ENCODE measurements at places on chromosomes 3 and 15.
A peak's percentile ranks its signal among the peaks of the same experiment; 100 is the strongest.

- DNase-seq = no peak
These were observed 13.7 kb upstream of the PRKCD start for GRCh38 chr3:53147151-53147902.

DNA sequence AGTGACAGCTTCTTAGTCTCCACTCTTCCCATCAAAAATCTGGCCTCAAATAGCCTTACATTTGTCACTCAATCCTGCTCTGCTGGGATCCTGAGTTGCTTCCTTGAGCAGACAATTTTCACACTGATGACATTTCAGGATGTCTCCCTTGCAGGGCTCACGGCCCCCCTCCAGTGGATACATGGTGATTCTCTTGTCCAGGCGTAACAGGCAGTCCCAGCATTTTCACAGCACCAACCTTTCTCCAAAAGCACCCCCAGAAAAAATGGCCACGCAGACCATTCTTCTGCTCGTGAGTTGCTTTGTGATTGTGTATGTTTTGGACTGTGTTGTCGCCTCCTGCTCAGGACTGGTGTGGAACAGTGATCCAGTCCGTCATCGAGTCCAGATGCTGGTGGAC, 47.4 kb upstream of the WNT7A start:
- no peak for DNase-seq

- peak; percentile 59 for DNase-seq
These were observed 82.2 kb upstream of the SLC25A26 start for GRCh38 chr3:66138336-66139313.

GRCh38 chr15:86403221-86403620, 323.6 kb downstream of the AGBL1 start:
- DNase-seq = no peak

GRCh38 chr3:27340534-27340933, 28.6 kb downstream of the NEK10 start:
- DNase-seq = peak; percentile 67

- no peak for DNase-seq
These were observed 25.4 kb upstream of the RYK start for GRCh38 chr3:134276086-134276485.

- no peak for DNase-seq
These were observed 51.7 kb downstream of the SPATA12 start for GRCh38 chr3:57112206-57112605.

- DNase-seq = no peak
These were observed 32.7 kb downstream of the RTP1 start for GRCh38 chr3:187230011-187230410.

DNA sequence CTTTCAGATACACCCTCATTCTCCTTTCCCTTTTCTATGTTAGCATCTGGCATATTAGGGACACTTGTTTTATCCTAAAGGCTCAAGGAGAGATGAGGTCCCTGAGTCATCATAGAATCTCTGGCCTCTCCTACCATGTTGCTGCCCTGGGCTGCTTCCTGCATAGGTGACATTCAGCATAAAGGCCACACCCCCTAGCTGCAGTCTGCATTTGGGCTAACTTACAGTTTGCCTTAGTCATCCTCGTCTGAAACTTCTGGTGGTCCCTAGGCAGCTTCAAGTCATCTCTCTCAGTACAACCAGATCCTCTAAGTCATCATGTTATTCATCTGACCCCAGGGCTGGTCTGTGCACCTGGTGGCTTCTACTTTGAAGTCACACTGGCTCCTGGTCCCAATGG, 982.7 kb upstream of the NR2F2 start:
- DNase-seq = no peak

DNA sequence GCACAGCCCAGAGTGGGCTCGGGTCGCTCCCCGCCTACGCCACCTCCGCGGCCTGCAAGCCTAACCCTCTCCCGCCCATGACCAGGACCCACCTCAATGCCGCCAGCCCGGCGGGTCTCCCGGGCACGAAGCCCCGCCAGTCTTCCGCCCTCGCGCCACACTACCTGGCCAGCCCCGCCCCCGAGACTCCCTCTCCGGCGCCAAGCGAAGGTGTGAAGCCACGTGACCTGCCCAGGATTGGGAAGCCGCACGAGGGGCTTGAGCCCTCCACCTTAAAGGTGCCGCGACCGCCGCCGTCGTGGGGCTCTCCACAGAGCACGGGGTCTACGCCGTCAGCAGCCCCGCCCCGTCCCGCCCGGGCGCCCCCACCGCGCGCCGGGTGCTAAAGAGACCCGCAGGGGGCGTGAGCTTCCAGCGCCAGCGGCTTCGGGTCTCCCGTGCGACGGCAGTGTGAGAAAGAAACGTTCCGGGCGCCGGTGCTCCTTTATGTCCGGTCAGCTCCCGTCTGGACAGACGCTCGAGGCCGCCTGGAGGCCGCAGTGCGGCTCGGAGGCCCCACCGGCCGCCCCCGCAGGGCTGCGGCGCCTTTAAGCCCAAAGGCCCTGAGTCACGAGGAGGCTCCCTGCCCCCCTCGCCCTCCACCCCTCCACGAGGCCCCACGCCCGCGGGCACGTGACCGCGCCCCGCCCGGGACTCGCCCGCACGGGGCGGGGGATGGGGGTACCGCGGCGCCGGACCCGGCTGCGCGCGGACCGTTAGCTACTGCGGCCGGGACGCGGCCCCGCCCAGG, at the start of gene CPEB1:
CPEB1 (minus strand) TSS at position 319 of the 790 bp plus-strand sequence. CDS start 18,904 bp downstream, outside the sequence.
- DNase-seq = no peak

- no peak for DNase-seq
These were observed 563.6 kb downstream of the NAALADL2 start for GRCh38 chr3:175422744-175423143.

DNA sequence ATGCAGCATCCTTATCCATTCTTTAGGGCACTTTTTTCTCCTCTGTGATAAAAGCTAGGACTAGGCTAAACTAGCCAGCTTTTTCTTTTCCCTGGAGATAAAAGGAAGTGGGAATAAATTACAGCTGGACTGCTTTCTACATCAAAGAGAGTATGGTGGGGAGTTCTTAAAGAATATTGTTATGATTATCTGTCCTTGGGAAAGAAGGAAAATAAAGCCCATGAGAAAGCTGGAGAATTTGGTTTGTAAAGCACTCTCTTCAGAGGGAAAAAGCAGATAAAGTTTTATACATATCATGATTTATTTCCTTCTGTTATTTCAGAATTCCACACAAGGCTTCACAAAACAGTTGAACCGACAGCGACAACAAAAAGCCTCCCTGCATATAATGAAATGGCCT, 923.0 kb downstream of the DIPK2A start:
- no peak for DNase-seq

GRCh38 chr15:89396723-89397652, 62.4 kb upstream of the POLG start:
- no peak for DNase-seq

- DNase-seq = no peak
These were observed 1.6 kb downstream of the MPI start for GRCh38 chr15:74891469-74891868.

GRCh38 chr15:62060896-62061280, 641 bp upstream of the VPS13C start:
- no peak for DNase-seq

DNA sequence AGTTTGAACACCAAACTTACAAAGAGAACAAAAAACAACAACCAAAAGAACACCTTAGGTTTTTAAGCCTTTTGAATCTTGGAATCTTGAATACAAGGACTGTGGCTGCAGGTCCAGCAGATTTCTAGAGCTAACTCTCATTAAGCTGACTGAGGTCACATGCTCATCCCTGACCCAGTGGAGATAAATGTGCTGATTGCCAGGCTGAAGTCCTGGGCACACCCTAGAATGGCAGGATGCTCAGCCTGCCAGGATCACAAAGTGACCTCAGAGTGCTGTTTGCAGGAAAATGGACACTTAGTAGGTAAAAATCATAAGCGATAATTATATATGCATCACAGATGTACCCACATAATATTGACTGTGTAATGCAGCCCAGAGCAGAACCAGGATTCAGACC, 245.3 kb upstream of the NR2E3 start:
- no peak for DNase-seq

DNA sequence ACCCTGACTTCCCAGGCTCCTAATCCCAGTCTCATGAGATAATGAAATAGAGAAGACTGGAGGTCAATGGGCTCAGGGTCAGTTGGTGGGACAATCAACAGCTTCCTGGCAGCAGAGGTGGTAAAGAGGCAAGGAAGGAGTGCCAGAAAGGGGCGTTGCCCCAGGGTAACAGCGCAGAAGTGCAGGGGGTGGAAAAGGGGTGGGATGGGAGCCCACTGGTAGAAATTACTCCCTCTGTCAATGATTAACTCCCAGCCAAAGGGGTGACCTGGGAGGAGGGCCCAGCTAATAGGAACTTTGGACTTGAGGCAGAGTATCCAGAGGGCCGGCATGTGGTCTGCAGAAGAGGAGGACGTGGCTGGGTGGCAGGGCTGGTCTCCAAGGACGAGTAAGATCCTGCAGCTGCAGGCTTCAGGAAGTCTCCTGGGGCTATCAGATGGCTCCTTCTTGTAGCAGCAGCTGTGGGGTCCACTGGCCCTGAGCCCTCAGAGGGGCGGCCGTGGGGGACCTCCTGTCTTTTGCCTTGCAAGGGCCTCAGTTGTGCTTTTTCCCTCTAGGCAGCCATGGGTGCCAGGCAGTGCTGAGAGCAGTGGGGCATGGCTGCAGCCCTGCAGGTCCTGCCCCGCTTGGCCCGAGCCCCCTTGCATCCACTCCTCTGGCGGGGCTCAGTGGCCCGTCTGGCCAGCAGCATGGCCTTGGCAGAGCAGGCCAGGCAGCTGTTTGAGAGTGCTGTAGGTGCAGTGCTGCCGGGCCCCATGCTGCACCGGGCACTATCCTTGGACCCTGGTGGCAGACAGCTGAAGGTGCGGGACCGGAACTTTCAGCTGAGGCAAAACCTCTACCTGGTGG, 2.3 kb downstream of the GLYCTK start:
- no peak for DNase-seq

GRCh38 chr3:1394188-1394587, 301.4 kb downstream of the CNTN6 start:
- DNase-seq = no peak

DNA sequence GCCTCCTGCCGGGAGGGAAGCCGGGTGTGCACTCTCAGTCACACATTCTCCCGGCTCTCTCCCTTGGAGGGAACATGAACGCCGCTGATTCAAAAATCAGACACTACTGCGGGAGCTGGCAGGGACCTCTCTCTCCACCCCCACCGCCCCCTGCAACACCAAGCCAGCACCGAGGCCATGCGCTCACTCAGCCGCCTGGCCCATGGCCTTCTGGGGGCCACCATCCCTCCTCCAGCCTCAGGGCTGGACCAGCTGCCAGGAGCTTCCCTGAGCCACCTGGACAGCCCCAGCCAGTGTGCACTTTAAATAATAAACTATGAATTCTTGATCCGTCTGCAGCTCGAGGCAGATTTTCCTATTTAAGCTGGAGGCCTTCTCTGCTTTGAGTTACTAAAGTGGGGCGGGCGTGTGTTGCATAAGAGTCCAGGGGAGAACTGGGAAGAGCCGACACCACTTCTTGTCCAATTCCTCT, 30.6 kb downstream of the ADAMTS17 start:
- DNase-seq = no peak

- DNase-seq = no peak
These were observed 228.9 kb downstream of the KBTBD8 start for GRCh38 chr3:67227030-67227429.

DNA sequence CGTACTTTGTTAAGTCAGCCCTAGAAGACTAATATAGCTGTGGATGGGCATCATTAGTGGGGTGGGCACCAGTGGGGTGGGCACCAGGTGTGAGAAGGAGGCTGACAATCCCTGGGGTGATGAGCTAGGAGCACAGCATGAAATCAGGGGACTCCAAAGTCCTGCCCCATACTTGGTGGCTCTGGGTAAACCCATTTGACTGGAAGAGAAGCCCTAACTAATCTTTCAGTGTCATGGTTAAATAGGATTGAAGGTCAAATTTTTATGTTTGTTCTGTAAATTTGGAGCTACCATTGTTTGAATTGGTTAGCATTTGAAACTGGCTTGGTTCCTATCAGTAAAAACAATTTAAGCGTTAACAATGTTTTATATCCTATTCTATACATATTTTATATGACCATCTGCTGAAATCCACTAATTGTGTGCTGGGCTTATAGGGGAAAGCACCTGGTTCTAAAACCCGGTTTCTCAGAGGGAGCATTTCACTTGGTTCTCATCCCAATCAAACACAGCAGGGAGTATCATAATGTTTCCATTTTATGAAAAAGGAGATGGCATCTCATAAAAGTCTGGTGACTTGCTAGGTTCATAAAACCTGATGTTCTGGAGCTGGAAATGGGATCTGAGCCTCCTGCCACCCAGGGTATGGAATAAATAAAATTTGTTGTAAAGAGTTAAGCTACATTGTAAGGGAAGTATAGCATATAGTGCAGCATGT, 87.7 kb upstream of the HACD2 start:
- DNase-seq = no peak

DNA sequence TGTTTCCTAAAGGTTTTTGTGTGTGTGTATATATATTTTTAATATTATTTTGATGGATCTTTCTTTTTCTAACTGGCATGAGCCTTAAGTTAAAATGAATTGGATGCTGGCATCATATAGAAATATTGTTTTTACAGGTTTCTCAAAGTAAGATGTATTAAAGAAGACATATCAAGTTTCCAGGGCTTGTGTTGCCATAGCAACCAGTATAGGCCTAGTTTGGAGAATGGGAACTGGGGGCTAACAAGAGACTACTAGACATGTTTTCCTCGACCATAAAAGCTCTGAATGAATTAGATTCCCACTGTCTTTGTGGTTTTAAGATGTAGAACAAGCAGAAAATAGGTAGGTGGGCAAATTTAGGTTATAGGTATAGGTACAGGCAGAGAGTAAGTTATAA, 771.4 kb downstream of the TUSC7 start:
- DNase-seq = no peak

GRCh38 chr3:40191850-40192448, 117.6 kb upstream of the EIF1B start:
- DNase-seq = peak; percentile 45

DNA sequence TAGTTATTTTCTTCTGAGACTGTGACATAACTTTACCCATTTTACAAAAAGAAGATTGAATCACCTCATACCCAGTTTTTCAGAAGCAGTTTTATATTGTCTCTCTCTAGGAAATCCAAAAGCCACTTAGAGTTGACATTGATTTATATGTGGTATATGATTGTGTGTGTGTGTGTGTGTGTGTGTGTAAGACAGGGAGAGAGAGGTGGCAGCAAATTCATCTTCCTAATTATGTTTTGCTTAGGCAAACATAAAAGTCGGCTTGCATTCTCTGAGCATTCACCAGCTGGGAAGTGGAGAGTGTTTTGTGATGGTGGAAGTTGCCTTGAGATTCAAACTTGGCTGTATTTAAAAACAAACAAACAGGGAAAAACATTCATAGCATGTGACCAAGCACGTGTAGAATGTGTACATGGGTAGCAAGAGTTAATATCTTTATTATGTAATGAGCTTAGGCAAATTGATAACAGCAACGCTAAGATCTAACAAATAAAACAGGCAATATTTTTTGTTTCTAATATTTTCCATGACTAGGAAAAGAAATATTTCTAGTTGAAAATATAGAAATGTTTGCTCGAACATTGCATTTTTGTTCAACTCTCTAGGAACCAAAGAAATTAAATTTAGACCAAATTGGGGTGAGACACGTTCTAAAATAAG, 64.4 kb upstream of the IGF1R start:
- no peak for DNase-seq

DNA sequence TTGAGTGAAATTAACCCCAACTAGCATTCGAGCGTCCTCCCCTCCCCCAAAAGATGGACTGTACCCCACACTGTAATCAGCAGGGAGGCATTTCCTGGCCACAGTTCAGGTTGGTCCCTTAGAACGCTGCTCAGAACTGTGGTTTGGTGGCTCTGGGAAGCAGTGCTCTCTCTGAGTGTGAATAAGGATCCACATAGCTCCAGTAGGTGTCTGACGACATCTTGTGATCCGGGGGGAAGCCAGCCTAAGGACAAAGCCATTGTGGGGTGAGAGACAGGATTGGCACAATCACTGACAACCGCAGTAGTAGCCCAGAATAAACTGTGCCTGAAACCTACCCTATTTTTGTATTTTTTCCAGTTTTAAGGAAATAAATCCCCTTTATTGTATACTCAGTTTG, 125.3 kb downstream of the IGF1R start:
- no peak for DNase-seq
